Epithelial cell of prostate (primary cell): ENCODE measurements at places on chromosomes 16 and 17.

GRCh38 chr16:15811481-15812400 is 45.1 kb downstream of the MYH11 start:
- peak; percentile 54 for DNase-seq

DNA sequence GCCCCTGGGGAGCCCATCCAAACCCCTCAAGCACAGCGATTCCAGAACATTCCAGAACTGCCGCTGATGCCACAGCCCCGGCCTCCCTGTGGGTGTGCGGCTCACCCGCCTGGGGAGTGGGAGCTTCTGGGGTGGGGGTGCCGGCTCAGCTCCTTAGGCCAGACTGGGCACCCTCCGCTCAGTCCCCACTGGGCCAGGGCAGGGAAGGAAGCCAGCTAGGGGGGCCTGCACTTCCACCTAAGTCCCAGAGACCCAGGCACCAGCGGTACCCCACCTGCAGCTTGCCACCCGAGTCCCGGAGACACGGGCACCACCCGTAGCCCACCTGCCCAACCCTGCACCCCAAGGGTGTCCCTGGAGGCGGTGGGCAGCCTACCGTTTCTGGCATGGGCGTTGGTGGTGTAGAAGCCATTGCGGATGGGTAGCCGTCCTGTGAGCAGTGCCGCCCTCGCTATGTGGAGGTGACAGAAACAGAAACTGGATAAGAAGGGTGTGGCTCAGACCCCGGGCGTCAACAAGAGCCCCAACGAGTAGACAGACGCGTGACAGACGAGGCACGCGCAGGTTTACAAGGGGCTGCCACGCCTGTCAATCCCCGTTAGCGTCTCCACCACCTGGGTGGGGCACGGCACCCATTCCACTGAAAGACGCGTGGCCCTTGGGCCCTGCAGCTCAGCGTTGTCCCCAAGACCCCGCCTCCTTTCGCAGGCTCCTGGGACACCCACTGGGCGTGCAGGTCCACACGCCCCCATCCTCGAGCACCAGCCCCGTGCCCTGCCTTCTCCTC is 15.0 kb downstream of the GALNS start:
- DNase-seq: no peak

GRCh38 chr17:79980246-79981043 is 55.2 kb downstream of the TBC1D16 start:
- DNase-seq: no peak

DNA sequence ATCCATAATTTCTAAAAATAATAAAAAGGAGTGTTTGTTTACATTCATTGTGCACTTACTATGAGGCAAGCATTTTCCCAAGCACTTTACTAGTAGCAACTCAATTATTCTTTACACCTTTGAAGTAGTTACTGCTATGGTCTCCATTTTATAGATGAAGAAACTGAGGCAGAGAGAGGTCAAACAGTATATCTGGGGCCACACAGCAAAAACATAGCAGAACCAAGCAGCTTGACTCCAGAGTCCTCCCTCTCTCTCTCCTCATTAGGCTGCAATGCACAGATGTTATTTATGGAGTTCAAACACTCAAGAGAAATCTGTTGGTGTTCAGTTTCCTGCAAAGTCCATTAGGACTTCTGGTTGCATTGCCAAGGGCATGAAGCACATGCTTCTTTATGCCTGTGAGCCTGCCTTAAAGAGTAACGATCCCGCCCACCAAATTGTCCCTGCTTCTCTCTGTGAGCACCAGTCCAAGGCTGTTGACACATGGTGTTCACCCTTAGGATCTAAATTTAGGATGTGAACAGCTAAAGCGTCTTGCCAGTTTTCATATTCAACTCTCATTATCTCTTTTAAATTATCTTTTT is 44.0 kb downstream of the GPRC5B start:
- no peak for DNase-seq

DNA sequence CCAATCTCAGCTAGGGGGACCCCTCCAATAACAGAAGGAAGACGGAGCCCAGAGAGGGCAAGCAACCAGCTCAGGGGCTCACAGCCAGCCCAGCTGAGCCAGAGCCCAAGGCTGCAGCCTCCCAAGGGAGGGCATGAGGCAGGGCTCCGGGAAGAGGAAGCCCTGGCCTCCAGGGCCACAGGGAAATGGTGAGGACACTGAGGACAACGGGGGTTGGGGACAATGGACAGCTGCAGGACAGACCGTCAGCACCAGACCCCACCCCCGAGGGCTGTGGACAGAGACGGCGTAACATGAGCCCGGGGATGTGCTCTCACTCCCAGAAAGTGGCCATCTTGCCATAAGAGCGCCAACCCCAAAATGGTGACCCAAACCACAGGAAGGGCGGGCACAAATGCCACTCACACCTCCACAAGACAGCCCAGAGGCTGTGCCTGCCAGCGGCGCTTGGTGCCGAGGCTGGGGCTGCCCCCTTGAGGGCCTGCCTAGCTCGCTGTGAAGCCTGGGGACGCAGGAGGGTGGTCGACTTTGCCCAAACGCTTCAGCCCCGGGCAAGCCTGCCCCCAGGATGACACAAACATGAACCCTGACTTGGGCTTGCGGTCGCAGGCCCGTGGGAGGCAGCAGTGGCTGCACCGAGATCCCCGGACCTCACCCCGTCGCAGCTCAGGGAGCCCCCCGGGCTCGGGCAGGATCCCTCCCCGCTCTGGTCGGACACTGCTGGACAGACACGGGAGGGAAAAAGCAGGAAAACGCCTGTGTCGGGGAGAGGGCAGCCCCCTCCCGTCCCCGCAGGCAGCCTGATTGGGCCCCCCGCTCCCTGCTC is 10.5 kb downstream of the PIMREG start:
- DNase-seq: no peak

DNA sequence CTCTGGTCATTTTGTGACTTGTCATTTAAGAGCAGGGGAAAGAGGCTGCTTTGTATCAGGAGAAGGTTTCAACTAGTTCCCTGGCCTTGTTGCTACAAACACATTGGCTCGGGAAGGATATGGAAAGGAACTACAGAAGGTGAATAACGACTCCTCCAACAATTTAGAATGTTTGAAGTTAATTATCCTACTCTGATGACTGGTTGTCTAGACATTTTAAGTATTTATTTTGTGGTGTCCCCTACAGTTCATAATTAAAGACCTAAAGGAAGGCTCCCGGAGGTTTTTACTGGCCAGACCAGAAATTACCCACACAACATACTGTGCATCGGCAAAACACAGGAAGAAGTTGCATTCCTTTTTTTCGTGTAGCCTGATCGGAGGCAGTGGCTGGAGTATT is 515.8 kb upstream of the SALL1 start:
- no peak for DNase-seq

DNA sequence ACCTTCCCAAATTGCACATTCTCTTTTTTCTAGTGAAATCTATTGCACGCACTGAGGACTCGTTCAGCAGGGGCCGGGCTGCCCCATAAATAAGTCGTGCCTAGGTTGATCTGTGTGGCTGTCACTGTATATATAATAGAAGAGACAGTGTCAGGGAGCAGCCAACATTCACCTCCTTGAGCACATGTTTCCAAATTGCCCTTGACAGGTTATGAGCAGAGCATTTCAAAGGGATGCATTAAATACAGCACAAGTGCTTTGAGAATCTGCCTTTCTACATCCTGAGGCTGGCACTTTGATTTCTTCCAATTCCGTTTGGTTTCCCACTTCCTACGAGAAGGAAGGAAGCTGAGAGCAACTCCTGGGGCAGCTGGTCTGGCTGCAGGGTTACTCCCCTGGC is 291.2 kb downstream of the NPIPA8 start:
- no peak for DNase-seq

GRCh38 chr16:12449795-12450194 is 353.9 kb downstream of the CPPED1 start:
- no peak for DNase-seq

GRCh38 chr17:2157081-2157480 is 102.2 kb downstream of the HIC1 start:
- DNase-seq: no peak

DNA sequence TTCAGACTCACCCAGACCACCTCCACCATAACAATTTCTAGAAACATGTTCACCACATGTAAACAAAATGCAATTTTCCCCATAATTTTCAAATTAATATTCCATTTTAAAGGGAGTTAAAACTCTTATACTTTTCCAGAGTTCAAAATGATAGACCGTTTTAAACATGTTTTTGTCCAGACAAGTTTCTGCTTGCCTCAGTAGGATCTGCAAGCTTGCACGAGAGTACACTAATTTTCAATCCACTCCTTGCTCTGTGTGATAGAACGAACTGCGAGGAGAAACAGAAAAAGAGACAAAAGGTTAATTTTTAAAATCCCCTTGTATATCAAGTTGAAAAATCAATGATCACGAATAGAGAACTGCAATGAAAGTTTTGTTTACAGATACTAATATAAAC is 7.1 kb downstream of the FAHD1 start:
- no peak for DNase-seq

DNA sequence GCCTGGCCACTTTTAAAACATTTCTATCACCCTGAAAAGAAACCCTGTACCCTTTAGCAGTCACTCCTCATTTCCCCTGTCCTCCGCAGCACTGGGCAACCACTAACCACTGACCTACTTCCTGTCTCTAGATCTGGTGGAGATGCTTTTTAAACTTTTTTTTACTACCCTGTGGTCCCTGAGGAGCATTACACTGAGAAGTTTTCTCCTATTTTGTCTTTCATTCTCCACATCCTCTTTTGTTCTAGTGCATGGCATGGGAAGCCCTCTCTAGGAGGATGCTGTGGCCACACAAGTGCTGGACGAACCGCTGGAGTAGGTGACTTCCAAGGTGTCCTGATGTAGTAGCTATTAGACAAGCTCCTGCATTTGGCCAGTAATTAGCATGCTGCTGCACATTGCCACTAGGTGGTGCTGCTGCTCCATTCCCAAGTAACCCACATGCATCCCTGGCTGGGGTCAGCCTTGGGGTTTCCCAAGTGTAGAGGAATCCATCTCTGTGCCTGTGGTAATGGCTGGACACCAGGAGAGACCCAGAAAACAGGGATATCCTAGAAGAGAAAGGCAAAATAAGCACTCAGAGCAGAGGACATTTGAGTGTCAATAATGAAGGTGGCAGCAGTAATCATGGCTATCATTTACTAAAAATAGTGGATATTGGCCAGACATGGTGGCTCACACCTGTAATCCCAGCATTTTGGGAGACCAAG is 143.8 kb upstream of the CRHR1 start:
- DNase-seq: peak; percentile 14
